ENCODE measurements at places on chromosomes 13 and 19.

DNA sequence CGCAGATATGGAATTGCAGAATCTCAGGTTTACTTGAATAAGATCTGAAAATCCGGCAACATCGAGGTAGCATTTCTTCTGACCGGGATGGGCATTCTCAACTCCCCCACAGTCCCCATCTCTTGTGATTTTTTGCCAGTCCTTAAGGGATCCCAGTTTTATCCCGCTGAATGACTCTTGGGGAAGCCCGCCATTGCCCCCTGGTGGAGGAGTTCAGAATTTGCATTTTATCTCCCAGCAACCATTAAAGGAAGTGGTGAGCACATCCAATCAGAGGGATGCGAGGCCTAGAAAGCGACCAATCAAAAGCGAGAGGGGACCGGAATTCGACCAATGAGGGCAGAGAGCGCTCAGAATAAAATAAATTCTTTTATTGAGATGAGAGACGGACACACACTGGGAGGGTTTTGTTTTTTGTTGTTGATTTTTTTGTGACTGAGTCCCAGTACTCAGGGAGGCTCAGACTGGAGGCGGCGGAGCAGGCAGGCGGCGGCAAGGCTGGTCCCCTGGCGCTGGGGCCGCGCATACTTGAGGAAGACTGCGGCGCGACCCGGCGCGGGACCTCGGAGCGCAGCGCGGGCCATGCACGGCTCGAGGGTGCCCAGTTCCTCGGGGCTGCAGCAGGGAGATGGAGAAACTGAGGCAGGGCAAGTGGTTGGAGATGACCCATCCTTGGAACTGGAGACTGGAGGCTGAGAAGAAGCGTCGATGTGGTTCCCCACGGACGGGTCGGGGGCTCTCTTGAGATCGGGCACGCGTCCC is 3.9 kb upstream of the TTC9B start:
- DNase-seq = peak; percentile 84

- no peak for DNase-seq
Measured at GRCh38 chr19:13097033-13097462, 5.6 kb downstream of the LYL1 start.

- no peak for DNase-seq
Measured at GRCh38 chr13:27403727-27404385, 20.6 kb upstream of the GTF3A start.

DNA sequence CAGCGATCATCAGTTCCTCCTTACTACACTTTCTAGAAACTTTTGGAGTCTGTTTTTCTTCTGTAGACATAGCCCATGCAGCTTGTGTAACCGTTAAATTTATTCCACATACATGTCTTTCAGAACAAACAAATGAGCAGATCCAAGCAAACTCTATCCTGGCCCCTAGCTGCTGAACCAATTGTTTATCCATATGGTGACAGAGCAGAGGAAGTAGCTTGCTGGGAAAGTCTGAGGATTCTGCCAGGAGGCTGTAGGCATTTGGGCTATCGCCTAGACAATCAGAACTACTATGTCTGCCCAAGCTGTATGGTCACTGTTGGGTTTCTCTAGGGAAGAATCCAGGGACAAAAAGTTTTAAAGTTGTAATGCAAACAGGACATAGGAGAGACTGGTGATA is 343.7 kb downstream of the SPRY2 start:
- no peak for DNase-seq

DNA sequence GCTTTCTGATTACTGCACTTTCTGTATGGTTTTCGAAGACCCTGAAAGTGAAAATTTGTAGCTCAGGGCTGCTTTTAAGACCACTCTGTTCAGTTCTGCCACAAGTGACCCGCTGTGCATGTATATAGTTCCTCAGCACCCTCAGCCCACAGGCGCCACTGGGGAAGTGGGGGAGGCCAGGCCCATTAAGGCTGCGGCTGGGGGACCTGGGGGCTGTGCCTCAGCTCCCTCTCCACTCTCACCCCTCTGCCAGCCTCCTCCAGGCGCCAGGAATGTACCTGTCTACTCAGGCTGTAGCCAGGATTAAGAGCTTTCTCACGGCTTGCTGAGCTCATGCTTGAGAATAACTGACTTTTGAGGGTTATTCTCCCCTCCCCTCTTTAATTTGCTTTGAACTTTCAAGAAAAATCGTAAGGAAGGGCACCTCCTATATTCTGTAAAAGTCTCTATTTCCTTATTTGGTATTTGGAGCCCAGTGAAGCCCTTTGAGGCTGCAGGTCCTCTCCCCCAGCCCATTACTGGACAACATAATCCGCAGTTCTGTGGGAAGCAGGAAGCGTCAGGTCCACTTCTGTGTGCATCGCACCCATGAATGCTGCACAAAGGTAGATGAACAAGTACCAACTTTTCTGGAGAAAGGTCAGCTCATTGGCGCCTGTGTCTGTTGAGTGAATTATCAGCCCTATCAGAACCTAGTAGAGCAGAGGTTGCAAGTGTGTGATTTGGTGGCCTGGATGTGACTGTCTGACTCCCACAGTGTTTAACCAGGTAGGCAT is 29.6 kb downstream of the GJA3 start:
- DNase-seq = peak; percentile 22

DNA sequence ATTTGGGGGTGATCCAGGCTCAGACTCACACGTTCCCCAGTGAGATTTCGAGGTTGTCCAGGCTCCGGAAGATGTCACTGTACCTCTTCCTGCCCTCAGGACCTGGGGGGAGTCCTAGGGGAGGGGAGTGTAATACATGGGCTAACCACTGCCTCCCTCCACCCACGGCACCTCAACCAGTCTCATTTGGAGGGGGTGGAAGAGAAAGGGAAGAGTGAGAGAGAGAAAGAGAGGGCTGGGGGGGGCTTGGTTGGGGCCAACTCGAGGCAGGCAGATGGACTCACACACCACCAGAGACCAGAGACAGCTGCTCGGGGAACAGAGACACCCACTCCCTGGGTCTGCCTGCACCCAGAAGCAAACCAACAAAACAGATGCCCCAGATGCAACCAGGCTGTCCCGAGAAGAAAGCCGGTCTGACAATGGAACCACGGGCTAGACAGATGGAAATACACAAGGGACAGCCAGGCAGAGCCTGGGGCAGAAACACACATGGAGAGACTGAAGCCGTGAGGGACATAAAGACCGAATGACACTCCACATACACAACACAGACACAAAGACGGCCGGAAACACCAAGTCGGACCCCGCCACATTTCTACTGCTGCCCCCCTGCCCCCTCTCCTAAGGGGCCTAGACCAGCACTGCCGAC is 825 bp downstream of the GMIP start:
- peak; percentile 62 for DNase-seq

DNA sequence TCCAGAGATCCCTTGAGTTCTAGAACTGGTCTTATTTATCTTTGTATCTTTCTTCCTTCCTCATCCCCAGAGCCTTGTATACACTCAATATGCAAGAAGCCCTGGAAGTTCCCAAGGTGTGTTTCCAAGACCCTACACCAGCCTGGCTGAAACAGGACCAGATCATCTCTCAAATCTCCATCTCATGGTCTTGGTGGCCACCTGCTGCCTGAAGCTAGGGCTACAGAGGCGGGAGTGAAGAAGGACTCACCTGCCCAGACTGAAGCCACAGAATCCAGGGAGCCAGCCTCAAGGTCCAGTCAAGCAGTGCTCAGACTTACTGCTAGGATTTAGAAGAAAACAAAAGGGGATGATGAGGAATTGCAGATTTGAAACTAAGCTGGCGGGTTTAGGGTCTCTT is 6.1 kb upstream of the CYSLTR2 start:
- no peak for DNase-seq

- DNase-seq = no peak
Measured at GRCh38 chr19:55437410-55437809, 5.7 kb downstream of the SHISA7 start.

DNA sequence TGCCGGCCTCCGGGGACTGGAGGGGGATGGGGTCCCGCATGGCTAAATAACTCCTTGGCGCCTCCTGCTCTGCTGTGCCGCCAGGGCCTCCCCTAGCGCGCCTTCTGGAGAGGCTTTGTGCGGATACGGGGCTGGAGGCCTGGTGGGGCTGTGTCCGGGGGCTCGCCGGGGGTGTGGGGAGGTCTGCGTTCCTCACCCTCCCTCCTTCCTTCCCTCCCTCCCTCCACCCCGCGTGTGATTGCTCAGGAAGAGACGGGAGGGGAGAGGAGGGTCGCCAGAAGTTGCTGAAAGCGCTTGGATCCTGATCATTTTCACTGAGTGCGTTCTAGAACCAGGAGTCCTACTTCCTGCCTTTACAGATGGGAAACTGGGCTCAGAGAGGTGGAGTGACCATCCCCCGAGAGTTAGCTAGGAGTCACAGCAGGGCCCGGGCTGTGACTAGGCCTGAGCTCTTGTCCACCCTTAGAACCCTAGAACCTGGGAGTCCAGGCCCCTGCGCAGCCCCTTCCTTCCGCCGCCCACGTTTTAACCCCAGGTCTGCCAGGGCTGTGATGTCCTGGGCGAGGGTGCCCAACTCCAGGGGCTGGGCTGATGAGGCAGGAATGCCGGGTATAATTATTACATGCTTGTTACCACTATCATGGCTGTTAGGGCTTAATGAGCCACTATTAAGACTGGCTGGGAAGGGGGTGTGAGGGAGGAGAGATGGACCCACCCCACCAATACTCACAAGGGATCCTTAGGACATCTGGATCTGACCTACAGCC is 782 bp upstream of the JUND start:
- no peak for DNase-seq

Measured in D341Med (cell line).